ENCODE measurements at places on chromosomes 16 and 17. TPM values are rescaled to one million over a fixed set of nuclear protein-coding genes. Genes with fewer than 3 reads are reported as not detected.

IRF8 gene
- 19.8 TPM for total RNA-seq

KRT12 gene
- total RNA-seq, result not detected

FNDC8 gene
- total RNA-seq, result not detected

CCT6B gene
- total RNA-seq, result 3.1 TPM

KRT17 gene
- 2.1 TPM for total RNA-seq

NXPH3 gene
- 0.52 TPM for total RNA-seq

ABCA10 gene
- total RNA-seq, result 17.7 TPM

ASB16 gene
- total RNA-seq, result 4.7 TPM
